ENCODE measurements at places on chromosomes 2 and 18.
A peak's percentile ranks its signal among the peaks of the same experiment; 100 is the strongest.

- DNase-seq: no peak
Observed at GRCh38 chr18:58492891-58493469, 135.9 kb downstream of the ALPK2 start.

DNA sequence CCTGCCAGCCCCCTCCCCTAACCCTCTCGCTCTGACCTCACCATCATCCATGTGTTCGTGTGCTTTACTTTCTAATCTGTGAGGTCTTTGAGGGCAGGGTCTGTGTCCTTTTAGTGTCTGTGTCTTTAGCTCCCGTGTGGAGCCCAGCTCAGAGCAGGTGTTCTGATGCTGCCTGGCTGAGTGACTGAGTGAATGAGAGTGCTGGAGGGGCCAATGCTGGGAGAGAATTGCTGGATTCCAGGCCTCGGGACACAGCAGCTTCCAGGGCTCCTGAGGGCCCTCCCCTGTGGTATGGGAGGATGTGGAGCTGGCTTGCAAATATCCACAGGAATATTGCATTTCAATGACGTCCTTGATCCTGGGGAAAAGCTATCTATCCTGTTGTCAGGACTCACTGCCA, 160.6 kb downstream of the ANKRD30B start:
- no peak for DNase-seq

- no peak for DNase-seq
Observed at GRCh38 chr18:78912844-78913243, 66.8 kb upstream of the SALL3 start.

GRCh38 chr2:180599804-180600203, 380.6 kb upstream of the UBE2E3 start:
- DNase-seq: no peak

DNA sequence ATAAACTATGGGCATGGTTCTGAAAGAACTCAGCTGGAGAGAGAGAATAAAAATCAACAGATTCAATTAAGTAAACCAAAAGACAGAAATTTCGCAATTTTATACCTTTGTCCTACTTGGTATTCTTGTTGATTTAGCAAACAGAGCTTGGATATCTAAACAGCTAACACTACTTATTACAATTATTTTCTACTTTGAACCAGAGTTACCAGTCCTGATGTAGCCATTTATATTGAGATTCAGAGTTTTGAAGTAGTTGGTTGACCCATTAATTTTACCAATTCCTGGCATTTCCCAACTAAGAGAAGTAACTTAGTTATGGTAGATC, 48.9 kb downstream of the ASXL2 start:
- DNase-seq: no peak

GRCh38 chr2:60154142-60154541, 399.3 kb downstream of the BCL11A start:
- DNase-seq: no peak

- DNase-seq: no peak
Observed at GRCh38 chr2:18829976-18830375, 240.6 kb upstream of the NT5C1B start.

- DNase-seq: no peak
Observed at GRCh38 chr2:19617257-19617848, 258.9 kb upstream of the OSR1 start.

DNA sequence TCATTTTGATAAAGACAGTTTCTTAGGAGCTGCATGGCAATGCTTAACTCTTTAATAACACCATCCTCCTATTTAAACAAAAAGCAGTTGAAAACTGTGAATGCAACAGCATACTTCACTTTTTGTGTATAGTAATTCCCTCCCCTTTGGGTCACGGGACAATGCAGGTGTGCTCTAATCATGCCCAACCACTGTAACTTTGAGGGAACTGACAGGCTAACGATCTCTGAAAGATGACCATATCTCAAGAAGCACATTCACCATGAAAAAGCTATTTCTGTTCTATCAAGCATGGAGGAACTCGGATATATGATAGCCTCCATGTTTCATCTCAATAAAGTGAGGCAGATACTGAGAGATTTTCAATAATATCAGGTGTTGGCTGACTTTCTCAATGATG, 81.1 kb upstream of the CD226 start:
- DNase-seq: no peak

- no peak for DNase-seq
Observed at GRCh38 chr18:79327199-79327721, 68.5 kb upstream of the NFATC1 start.

DNA sequence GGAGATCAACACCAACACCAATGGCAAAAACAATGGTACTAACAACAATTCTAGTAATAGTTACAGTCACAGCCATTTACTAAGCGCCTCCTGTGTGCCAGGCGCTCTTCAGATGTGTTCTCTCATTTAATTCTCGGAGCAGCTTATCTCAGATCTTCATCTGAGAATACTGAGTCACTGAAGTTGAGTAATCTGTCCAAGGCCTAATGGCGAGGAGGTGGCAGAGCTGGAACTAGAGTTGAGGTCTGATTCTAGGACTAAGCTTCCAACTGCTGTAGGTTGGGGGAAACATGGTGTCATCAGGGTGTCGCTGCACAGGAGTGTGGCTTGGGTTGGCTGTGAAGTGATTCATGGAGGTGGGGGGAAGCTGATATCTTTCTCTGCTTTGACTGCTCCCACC, 156.1 kb downstream of the DYSF start:
- no peak for DNase-seq

- DNase-seq: no peak
Observed at GRCh38 chr2:27591745-27592144, 8.9 kb downstream of the ZNF512 start.

- DNase-seq: no peak
Observed at GRCh38 chr2:75580156-75580555, 19.4 kb upstream of the EVA1A start.

DNA sequence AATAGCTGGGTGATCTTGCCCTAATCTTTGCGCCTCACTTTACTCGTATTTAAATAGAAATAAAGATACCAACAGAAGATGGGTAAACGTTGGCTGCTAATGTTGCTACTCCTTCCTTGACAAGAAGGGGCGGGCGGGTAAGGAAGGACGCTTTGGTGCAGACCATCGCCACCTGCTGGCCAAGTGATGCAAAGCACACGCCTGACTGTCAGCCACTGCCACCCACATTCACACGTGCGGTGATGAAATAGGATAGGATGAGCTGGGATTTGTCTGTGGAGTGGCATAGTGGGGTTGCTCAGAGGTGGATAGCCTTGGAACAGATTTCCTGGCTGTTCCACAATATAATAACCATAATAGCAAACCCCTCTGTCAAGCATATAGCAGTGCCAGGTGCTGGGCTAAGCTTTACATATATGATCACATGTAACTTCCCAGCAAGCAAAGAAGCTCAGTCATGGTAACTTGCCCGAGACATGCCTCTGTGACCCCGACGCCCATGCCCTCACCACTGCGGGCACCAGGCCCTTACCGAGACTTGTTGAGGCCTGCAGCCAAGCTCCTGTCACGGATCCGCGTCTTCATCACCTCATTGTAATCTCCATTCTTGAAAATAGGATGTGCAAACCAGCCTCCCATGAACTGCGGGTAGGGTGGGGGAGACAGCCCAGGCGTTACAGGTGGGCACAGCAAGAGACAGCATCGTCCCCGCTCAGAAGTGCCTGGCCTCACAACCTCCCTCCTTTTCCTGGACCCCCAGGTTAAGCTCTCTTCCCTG, 39.3 kb downstream of the LCT start:
- DNase-seq: peak; percentile 82

- no peak for DNase-seq
Observed at GRCh38 chr2:12325806-12326205, 390.9 kb upstream of the TRIB2 start.

DNA sequence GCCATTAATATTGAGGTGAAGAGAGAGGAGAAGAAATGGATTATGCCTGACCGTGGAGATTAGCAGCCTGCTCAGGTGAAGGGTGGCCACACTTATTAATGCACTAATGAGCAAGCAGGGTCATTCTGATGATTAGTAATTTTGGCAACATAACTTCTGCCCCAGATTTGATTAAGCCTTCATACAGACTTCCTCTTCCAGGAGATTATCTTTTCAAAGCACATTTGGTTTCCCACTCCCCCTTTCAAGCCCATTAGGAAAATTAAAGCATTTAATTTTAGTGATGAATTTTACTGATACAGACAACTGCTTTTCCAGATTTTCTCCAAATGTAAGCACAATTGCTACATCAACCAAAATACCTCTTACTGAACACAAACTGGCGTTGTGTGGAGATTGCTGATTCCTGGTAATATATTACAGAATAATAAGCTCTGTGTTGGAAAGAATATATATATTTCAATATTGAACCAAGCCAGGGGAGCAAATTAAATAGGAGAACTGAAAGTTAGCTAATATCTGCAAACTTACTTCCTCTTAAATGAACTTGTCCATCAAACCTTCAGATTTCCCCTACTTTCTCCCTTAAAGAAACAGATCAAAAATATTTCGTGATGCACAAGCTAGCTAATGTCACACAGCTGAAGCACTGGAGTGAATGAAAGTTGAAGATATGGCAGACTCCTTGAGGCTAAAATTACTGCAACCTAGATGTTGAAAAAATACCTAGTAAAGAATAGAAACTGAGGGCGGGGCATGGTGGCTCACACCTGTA, 140.8 kb downstream of the FAM210A start:
- no peak for DNase-seq

DNA sequence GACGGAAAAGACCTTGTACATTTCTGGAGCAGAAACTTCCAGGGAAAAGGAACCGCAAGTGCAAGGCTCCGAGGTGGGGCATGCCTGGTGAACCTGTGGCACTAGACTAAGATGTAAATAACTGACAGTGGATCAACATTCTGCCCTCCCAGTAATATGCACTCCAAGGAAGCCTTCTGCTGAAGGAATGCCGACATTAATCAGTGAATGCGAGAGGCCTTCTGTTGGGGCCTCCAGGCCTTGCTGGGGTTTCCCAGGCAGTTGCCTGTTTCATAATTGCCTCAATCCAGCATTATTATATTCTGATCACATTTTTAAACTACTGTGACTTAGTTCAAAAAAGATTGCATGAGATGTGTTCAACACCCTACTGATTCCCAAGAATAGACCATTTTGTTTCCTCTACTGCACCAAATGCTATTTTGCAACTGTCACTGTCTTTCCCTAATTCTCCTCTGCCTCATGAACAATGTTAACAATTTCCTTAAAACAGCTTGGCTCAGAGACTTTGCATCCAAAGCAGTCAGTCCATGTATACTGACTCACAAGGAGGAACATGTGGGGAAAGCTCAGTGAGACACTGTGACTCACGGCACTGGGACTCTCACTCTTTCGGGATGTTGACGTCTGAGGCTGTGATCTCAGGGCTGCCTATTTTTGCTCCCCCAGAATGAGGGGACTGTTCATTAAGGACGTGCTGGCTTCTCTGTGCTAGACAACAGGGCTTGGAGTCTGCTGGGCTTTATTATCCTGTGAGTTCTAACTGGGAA, 10.5 kb upstream of the DSG2 start:
- no peak for DNase-seq

- DNase-seq: no peak
Observed at GRCh38 chr2:157061799-157062198, 195.7 kb upstream of the GALNT5 start.

DNA sequence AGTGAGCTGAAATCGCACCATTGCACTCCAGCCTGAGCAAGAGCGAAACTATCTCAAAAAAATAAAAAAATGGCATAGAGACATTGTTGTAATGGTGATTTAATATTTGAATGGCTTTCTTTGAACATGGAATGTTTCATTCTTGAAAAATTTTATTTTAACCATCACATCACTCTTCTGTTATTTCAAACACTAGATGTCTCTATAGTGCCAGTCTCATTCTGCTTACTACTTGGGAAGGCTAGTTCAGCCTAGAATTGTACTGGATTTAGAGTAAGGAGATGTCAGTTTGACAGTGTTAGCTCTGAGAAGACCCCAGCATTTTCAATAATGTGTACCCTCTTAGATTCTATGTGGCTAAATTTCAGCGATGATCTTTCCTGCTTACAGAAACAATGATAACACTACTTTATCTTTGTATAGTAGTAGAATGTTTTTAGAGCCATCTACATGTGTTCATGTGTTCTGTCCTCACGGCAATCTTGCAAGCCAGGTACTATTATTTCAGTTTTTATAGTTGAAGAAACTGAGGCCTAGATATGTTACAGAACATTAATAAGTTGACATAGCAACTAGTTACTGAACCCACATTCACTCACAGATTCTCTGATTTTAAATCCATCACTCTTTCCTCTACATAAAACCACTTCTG, 142.9 kb upstream of the ZSWIM2 start:
- DNase-seq: no peak

GRCh38 chr2:9709539-9710285, 78.9 kb upstream of the YWHAQ start:
- no peak for DNase-seq

DNA sequence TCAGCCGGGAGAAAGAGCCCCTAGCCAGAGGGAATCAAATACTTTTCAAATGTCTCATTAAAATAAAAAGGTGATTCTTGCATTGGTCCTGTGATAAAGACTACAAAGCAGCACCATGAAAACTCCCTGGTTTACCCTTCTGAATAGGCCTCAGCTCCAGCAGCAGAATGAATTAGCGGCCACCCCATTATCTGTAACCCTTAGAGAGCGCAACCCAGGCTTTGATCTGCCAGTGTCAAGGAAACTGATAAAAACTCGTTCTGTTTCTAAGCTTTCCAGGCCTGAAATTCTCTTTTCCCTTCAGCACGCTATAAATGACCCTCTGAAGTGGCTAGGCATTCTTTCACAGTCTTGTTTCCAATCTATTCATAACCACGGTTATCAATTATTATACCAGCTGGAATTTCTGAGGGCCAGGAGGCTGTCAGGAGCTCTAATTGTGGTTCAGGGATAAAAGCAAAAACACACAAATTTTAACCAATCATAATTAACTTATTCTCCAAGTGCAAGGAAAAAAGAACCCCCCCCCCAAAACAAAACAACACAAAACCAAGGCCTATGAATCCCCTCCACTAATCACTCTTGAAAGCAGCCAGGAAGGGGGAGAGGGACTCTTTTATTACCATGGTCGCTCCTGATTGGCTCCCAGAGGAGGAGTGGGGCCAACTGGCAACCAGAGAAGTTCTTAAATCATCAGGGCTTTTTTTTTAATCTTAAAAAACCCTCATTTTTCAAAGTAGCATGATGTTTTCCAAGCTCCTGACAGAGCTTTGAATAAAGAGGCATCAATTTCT, 258.9 kb downstream of the CYRIA start:
- no peak for DNase-seq

- no peak for DNase-seq
Observed at GRCh38 chr2:231152800-231153557, 28.1 kb upstream of the HTR2B start.

DNA sequence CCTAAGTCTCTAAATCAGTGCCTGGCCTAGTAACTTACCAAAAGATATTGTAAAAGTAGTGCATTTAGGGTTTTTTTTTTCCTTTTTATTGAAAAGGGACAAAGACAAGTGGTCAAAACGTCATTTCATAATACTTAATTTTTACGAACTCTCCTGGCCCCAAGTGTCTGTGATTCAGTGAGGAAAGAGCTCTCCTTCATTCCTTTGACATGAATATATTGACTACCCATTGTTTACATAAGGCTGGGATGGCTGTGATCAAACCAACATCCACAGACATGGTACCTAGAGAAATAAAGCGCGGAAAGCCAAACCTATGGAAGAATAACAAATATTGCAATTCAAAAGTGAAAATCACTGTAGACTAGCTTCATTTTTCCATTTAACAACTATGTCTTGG, 198.4 kb downstream of the BABAM2 start:
- no peak for DNase-seq

GRCh38 chr2:9990736-9991135, 39.2 kb downstream of the GRHL1 start:
- no peak for DNase-seq

GRCh38 chr2:375270-375955, 87.5 kb upstream of the ALKAL2 start:
- no peak for DNase-seq

- no peak for DNase-seq
Observed at GRCh38 chr2:152099367-152100050, 665 bp upstream of the CACNB4 start.
